B cell (primary cell): ENCODE measurements at places on chromosomes 3 and 15. TPM values are rescaled to one million over a fixed set of nuclear protein-coding genes. Genes with fewer than 3 reads are reported as not detected.

Gene COL6A6
- total RNA-seq: not detected in 2 replicates

Gene FBXW12
- not detected in 2 replicates for total RNA-seq

Gene CHRM5
- total RNA-seq: not detected in 2 replicates

Gene ONECUT1
- total RNA-seq: not detected in 2 replicates

Gene CCR8
- not detected in 2 replicates for total RNA-seq

Gene OXTR
- 0.10 and 0.17 TPM in 2 replicates for total RNA-seq

Gene RLBP1
- total RNA-seq: not detected in 2 replicates

Gene XYLB
- total RNA-seq: 0.63 and 0.71 TPM in 2 replicates

Gene CLDN1
- total RNA-seq: not detected in 2 replicates

Gene RAB7A
- total RNA-seq: 138 and 144 TPM in 2 replicates

Gene IP6K1
- total RNA-seq: 73.1 and 77.8 TPM in 2 replicates

Gene EXD1
- not detected in 2 replicates for total RNA-seq

Gene ZMYND10
- 1.8 and 3.3 TPM in 2 replicates for total RNA-seq

Gene HGD
- 0.91 and 1.4 TPM in 2 replicates for total RNA-seq

Gene ISLR
- total RNA-seq: not detected in 2 replicates

Gene PPP1R14D
- not detected in 2 replicates for total RNA-seq

Gene CADM2
- 0.10 TPM in 1 of 2 replicates, not detected in the other for total RNA-seq

Gene LCTL
- total RNA-seq: not detected in 2 replicates

Gene C3orf70
- total RNA-seq: not detected in 2 replicates

Gene TMEM158
- not detected in 2 replicates for total RNA-seq

Gene GOLGA8J
- 0.51 TPM in 1 of 2 replicates, not detected in the other for total RNA-seq

Gene SLC51A
- not detected in 2 replicates for total RNA-seq

Gene NUSAP1
- 5.4 and 7.4 TPM in 2 replicates for total RNA-seq

Gene LRRC31
- not detected in 2 replicates for total RNA-seq

Gene PAQR5
- not detected in 2 replicates for total RNA-seq

Gene XRN1
- 78.6 and 91.8 TPM in 2 replicates for total RNA-seq

Gene ZNF774
- total RNA-seq: 0.54 and 1.4 TPM in 2 replicates

Gene RNU5B-1
- 17.4 and 21.7 TPM in 2 replicates for total RNA-seq

Gene NR2C2
- 96.9 and 102 TPM in 2 replicates for total RNA-seq

Gene ANKDD1A
- total RNA-seq: 2.2 and 2.6 TPM in 2 replicates

Gene AP4E1
- total RNA-seq: 12.0 and 12.6 TPM in 2 replicates

Gene TIGIT
- 2.5 and 4.6 TPM in 2 replicates for total RNA-seq

Gene KLHL6
- 69.7 and 72.6 TPM in 2 replicates for total RNA-seq

Gene COL8A1
- total RNA-seq: 0.12 and 0.32 TPM in 2 replicates

Gene BTLA
- 91.6 and 101 TPM in 2 replicates for total RNA-seq

Gene TM6SF1
- 1.4 and 1.6 TPM in 2 replicates for total RNA-seq

Gene FMN1
- 0.96 and 1.2 TPM in 2 replicates for total RNA-seq

Gene HTR3C
- total RNA-seq: not detected in 2 replicates

Gene CSTA
- not detected in 2 replicates for total RNA-seq

Gene SH2D7
- not detected in 2 replicates for total RNA-seq

Gene LRRC3B
- total RNA-seq: not detected in 2 replicates

Gene SCN5A
- 0.20 and 0.36 TPM in 2 replicates for total RNA-seq

Gene CFAP92
- total RNA-seq: not detected in 2 replicates

Gene GABRR3
- not detected in 2 replicates for total RNA-seq

Gene SLC22A14
- not detected in 2 replicates for total RNA-seq

Gene FBN1
- 0.25 and 0.53 TPM in 2 replicates for total RNA-seq

Gene SLC35G2
- total RNA-seq: 6.3 and 9.4 TPM in 2 replicates

Gene DISP2
- 0.15 and 0.71 TPM in 2 replicates for total RNA-seq

Gene CLDN18
- not detected in 2 replicates for total RNA-seq

Gene CPLX3
- total RNA-seq: 0.17 TPM in 1 of 2 replicates, not detected in the other

Gene SPATA12
- total RNA-seq: not detected in 2 replicates

Gene CPN2
- not detected in 2 replicates for total RNA-seq

Gene GOLGA8G
- not detected in 2 replicates for total RNA-seq
